IPS-NIHi11 (cell line): ENCODE measurements at places on chromosomes 5 and 9.

DNA sequence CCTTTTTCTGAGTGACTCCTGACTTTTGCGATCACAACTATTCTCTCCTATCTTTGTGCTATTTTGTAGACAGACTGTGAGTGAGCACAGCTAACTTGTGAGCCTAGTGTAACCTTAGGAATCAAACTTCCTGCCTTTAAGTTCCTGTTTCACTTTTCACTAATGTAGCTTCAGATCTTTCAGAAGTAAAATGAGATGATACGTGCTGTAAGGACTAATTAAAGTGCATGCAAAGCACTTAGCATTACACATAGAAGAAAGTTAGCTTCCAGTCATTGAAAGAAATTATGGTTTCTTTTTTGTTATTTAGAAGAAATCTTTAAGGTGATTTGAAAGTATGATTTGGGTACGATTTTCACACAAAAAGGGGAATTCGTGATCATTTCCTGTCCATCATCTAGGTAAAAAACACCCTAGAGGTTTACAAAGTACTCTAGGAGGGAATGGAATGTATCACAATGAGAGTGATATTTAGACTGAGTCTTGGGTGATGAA lies 122.7 kb downstream of the ST8SIA4 start:
- no peak for DNase-seq

DNA sequence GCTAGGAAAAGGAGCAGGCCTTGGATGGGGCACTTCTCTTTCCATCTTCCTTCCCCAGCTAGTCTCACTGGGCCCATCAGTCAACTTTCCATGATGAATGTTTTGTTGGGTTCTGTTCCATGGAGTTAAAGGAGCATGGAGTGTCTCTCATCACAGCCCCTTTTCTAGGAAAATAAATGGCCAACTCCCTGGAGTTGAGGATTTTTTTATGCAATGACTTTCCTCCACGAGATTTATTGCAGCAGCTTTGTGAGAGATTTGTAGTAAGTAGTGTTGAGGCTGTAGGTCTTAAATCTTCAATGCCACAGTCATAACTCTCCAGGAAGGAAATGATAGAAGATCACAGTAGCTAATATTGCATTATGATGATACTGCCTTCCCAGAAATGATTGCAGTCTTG lies 45.6 kb upstream of the SLC44A1 start:
- no peak for DNase-seq

DNA sequence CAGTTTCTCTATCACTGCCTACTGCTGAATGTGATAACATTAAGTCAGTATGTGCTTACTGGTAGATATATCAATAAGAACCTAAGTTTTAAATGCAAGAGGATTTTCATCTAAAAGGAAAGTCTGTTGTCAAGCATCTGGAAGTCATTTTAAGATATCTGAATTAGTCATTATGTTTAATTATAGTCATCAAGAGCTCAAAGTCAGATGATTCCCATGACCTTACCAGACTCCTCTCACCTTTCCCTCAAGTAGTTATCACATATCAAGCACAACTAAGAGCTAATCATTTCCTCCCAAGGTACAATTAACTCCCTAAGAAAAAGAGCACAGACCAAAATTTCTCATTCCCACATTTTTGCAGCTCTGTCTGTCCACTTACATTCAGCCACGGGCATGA lies 45.5 kb downstream of the PUM3 start:
- no peak for DNase-seq

DNA sequence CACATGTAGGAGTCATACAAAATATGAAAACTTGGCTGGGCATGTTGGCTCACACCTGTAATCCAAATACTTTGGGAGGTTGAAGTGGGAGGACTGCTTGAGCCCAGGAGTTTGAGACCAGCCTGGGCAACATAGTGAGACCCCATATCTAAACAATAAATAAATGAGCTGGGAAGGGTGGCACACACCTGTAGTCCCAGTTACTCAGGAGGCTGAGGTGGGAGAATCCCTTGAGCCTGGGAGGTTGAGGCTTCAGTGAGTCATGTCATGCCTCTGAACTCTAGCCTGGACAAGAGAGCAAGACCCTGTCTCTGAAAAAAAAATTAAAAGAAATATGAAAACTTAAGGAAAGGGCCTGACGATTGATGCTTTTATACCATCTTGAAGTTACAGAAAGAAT lies 112.4 kb upstream of the RAI14 start:
- no peak for DNase-seq

- DNase-seq, result no peak
Measured at GRCh38 chr5:2119573-2119972, 236.8 kb upstream of the IRX4 start.

- DNase-seq, result no peak
Measured at GRCh38 chr9:116030517-116030916, 123.1 kb upstream of the PAPPA start.

DNA sequence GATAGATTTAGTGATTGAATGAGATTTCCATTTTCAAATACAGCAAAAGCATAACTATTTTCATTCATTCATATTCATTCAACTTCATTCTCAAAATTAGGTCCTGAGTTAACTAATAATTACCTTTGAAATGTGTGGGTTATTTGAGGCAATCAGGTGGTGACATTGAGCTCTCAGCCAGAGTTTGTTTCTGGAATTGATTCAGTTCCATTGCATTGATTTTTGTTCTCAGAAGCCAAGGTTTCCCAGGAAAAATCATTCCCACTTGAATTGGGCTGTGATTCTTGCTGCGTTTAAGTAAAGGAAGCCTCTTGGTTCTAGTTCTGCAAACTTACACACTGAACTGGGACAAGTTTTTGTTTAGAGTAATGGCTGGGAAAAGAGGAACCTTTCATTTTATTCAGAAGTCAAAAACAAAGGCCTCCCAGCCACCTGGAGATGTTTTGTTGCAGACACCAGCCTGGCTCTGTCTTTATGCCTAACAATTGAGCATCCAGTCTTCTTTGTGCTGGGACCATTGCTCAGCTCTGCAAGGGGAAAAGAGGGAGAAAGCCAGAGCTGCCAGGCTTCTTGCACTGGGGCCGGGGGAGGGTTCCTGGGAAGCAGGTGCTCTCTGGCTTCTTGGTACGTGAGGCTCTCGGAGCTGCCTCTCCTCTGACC lies 198.6 kb downstream of the TRIO start:
- peak; percentile 65 for DNase-seq

- no peak for DNase-seq
Measured at GRCh38 chr5:180791611-180792213, 10.9 kb downstream of the MGAT1 start.

GRCh38 chr5:15425766-15426165 lies 74.2 kb upstream of the FBXL7 start:
- DNase-seq, result peak; percentile 16

DNA sequence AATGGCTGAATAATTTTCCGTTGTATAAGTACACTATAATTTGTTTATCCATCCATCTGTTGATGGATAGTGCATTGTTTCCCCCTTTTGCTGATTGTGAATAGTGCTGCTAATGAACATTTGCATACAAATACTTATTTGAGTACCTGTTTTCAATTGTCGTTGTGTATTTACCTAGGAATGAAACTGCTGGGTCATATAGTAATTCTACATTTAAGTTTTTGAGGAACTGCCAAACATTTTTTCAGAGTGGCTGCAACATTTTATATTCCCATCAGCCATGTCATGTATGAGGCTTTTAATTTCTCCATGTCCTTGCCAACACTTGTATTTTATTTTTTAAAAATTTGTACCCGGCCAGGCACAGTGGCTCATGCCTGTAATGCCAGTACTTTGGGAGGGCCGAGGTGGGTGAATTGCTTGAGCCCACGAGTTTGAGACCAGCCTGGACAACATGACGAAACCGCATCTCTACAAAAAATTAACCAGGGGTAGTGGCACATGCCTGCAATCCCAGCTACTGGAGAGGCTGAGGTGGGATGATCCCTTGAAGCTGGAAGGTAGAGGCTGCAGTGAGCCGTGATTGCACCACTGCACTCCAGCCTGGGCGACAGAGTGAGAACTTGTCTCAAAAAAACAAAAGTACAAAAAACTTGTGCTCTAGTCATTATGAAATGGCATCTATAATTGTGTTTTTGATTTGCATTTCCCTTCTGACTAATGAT lies 2.2 kb upstream of the ANXA6 start:
- DNase-seq, result no peak

GRCh38 chr5:143641549-143642355 lies 170.2 kb upstream of the HMHB1 start:
- peak; percentile 22 for DNase-seq

GRCh38 chr9:137369061-137369787 lies 53.7 kb downstream of the EXD3 start:
- no peak for DNase-seq

DNA sequence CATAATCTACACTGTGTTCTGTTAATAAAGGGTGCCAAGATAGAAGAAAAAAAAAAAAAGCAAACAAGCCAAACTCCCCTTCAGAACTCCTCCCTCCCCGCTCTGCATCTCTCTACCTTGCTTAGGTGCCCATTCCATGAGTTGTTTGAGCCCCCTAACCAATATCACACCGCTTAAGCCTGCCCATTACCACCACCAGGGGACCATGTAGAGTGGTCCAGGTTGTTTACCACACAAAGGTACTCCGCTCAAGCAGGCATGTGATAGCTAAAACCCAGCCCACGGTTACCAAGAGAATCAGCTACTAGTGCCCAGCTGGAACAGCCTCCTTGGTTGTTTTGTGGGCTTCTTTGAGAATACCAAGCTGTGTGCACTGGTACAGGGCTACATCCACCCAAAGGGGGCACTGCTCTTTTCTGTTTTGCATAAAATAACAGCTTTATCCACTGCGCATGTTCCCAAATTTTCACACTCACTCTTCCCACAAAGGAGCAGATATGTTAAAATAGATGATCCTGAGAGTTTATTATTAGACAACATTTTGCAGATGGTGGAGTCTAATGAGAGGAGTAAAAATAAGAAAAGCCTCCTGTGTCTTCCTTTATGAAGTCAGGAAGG lies 304.1 kb downstream of the DEPDC1B start:
- no peak for DNase-seq

DNA sequence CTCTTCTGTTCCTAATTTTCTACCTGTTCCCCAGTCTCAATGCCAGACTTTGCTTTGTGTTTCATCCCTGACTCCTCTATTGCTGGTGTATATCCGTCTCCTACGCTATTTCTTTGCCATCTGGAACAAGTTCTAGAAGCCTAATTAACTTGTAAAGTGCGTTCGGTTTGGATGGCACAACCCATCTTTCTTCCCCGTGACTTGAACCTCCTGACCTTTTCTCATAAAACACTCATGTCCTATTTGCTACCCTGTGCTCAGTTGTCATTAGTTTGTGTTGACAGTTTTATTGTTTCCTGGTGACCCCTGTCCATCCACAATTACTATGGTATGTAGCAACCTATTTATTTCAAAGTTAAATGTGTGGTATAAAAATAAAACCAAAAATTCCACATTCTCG lies 323.5 kb downstream of the TLE4 start:
- DNase-seq, result no peak

DNA sequence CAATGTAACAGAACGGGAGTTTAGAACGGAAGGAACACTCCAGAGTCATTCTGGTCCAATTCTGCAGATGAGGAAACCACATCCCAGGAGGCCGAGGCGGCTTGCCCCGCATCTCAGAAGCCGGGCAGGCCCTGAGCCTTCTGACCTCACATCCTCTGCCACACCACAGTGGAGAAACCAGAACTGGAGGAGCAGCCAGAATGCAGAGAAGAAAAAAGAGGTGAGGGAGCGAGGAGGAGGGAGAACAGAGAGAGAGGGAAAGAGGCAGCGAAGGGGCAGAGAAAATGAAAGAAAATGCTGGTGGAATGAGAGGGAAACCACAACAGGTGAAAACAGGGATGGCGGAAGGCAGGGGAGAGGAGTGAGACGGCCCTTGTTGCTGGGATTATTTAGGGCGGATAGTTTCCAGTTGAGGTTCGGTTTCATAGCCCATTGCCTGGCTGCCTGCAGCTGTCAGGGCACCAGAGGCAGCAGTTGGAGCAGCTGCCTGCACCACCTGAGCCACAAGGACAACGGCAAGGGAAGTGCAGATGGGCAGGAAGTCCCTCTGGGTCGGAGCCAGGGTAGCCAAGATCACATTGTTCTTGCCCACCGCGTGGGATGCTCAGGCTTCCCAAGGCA lies at the start of gene HMHB1:
HMHB1 (plus strand) TSS at position 77 of the 621 bp plus-strand sequence.
- no peak for DNase-seq

DNA sequence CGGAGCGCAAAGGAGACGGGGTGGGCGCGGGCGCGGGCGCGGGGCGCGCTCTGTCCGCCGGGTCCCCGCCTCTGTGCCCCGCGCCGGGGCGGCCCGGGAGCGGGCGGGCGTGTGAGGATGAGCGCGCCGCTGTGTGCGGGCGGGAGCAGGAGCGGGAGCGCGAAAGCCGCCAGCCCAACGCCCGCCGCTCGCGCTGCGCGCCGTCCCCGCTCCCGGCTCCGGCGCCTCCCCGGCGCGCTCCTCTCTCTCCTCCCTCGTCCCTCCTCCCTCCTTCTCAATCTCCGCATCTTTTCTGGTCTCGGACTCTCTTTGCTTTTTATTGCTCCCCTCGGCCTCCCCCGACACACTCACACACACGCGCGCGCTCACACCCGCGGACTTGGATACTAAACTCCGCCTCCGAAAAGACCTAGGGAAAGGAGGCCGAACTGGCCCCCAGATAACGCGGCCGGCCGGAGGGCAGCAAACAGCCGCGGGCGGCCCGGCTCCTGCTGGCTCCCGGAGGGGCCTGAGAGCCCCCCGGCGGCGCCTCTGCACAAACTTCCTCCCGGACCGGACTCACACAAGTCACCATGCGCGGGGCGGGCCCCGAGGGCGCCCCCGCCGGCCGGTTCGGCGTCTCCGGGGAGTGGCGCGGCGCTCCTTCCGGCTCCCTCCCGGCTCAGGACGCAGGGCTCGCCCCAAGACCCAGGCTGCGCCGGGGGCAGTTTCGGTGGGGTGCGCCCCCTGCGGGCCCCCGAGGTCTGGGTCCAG lies at the start of gene FIBCD1:
FIBCD1 (minus strand) TSS at position 596 of the 753 bp plus-strand sequence. CDS start 640 bp downstream, outside the sequence.
- DNase-seq, result peak; percentile 78

DNA sequence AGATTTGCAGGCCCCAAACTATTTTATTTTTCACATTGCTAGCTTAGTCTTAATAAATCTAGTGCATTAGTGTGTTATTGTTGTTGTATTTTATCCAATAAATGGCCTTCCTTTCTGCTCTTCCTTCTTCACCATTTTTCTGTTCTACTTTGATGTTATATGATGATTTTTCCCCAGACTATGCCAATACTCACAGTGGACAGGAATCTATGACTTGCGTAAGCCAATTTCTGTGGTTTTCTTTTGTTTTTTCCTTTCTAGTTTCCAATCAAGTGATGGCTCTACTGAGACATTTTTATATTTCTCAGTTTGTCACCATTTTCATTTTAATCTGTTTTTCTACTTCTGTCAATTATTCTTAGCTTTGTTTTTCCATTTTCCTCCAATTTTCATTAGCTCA lies 106.8 kb upstream of the FBXL7 start:
- no peak for DNase-seq
